ENCODE measurements at places on chromosomes 5 and 9.

- DNase-seq: no peak
Measured at GRCh38 chr9:131448818-131449217, 53.9 kb upstream of the POMT1 start.

DNA sequence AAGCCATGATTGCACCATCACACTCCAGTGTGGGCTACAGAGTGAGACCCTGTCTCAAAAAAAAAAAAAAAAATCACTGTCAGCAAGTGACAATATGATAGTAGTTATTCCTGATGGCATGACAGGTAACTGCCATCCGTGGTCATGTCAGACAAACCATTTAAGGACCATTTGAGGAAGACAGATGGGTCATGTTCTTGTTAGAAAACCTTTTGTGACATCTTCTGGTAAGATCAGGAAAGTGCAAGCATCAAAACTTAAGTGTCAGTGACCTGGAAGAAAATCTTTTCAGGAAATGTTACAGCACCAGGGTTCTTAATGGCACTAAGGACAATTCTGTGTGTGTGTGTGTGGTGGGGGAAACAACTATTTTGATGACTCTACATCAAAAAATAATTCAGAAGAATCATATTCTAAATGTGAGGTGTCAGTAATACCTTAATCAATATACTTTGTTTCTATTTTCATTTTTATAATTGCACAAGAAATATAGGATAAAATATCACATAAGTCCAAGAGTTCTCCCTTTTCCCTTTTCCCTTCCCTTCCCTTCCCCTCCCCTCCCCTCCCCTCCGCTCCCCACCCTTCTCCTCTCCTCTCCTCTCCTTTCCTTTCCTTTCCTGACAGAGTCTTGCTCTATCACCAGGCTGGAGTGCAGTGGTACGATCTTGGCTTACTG is 17.8 kb downstream of the SLC38A9 start:
- DNase-seq: no peak

- no peak for DNase-seq
Measured at GRCh38 chr5:122259995-122260394, 52.0 kb upstream of the SNCAIP start.

DNA sequence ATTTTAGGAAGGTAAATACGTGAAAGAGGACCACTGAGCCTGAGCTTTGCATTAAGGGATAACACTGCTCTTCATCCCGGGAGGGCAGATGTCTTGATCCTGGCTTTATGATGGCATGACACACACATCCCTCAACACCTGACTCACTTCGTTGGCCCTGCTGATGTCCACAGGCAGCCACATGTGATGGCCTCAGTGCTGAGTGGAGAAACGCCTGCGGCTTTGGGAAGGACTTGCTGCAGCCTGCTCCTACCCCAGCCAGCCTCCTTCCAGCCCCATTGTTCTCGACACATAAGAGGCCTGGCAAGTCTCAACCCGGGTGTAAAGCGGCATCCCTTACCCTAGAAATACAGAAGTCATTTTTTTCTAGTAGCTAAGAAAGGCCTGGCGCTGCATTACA is 169.0 kb downstream of the SYK start:
- DNase-seq: no peak

GRCh38 chr5:35904443-35905132 is 33.8 kb downstream of the CAPSL start:
- no peak for DNase-seq
